ENCODE measurements at places on chromosomes 12 and 14.

GRCh38 chr12:102504280-102504679 is 23.9 kb upstream of the IGF1 start:
- no peak for DNase-seq

DNA sequence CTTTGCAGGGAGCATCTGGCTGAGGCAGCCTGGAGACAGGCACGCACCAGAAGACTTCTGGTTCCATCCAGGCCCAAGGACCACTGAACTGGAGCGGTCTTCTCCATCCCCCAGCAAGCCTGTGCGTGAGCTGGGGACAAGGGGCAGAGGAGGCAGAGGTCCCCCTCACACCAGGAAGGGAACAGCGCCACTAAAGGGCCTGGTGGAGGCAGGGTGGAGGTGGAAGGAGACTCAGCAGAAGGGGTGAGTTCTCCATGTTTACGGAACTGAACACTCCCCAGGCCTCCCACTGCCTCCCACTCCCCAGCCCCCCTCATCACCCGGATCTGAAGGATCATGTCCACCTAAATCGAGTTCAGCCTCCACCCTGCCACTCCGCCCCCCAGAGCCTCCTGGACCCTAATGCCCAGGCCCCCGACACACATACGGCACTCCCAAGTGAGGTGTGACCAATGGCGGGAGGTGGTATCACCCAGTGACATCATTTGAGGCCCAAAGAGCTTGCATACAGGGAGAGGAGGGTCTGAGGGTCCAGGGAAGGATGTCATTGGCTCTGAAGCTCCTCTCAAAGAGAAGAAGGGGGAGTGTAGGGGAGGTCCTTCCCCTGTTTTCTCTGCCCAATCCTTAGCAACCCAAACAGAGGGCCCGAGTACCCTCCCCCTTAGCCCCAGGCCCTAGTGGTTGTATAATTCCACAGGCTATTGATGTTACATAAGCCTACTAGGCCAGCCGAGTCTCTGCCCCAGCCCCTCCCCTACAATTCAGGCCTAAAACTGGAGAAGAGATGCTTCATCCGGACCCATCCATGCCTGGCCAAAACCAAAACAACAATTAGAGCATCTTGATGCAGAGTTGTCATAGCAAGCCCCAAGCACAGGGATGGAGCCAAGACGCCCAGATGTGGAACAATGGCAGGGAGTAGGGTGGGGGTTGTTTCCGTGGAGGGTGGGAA is 1.0 kb downstream of the FAIM2 start:
- DNase-seq = no peak

GRCh38 chr14:45251912-45252311 is 1.1 kb downstream of the MIS18BP1 start:
- no peak for DNase-seq

DNA sequence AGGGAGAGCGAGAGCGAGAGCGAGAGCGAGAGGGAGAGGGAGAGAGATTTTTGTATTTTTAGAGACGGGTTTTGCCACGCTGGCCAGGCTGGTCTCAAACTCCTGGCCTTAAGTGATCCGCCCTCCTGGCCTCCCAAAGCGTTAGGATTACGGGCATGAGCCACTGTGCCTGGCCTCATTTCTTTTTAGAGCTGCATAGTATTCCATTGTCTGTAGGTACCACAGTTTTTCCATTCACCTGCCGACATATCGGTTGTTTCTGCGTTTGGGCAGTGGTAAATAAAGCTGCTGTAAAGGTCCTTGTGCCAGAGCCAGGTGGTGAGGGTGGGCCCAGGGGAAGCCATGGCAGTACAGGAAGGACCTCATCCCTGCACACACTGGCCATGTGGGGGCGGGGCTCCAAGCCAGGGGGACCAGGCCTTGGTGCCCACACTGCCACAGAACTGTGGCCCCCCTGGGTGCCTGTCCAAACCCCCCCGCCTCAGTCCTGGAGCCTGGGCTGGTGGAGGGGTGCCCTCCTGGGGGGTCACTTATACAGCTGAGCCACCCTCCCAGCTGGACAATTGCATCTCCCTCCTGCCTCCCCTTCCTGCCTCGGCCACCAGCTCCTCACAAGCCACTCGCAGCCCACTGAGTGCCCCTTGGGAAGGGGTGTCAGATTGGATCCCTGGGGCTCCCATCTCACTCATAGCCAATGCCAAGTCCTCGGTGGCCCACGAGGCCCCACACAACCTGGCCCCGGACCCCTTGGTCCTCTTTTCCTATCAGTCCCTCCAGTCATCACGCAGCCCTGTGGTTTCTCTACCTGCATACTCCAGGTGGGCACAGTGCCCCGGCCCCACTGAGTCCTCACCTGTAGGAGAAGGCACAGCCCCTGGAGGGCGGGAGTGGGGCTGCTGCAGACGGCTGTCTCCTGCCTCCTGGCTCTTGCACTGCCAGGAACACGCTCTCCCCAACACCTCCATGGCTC is 1.7 kb upstream of the PUS1 start:
- no peak for DNase-seq

GRCh38 chr14:80606347-80606772 is 335.2 kb downstream of the CEP128 start:
- peak; percentile 1 for DNase-seq

GRCh38 chr12:67592228-67593011 is 56.1 kb upstream of the DYRK2 start:
- peak; percentile 39 for DNase-seq

All from NCI-H2081 (cell line).